Breast epithelium (tissue), 4 donors: ENCODE measurements at places on chromosomes 16 and 17. TPM values are rescaled to one million over a fixed set of nuclear protein-coding genes. Genes with fewer than 3 reads are reported as not detected.

C16orf86 gene
- total RNA-seq: 11.1 TPM

PRCD gene
- total RNA-seq: 1.5 TPM

- no peak for DNase-seq
Observed at GRCh38 chr17:81902653-81903414, 796 bp downstream of the NPB start.

P4HB gene
- total RNA-seq: 374 TPM
